ENCODE measurements at places on chromosomes 16 and 17.

- DNase-seq: peak; percentile 31
Observed at GRCh38 chr17:32504166-32504990, 17.6 kb downstream of the CDK5R1 start.

- DNase-seq: no peak
Observed at GRCh38 chr17:55742272-55743102, 8.4 kb upstream of the PCTP start.

GRCh38 chr17:57104461-57105175 lies 19.6 kb downstream of the AKAP1 start:
- peak; percentile 59 for DNase-seq

- no peak for DNase-seq
Observed at GRCh38 chr17:64178011-64178825, 48.3 kb upstream of the ERN1 start.

DNA sequence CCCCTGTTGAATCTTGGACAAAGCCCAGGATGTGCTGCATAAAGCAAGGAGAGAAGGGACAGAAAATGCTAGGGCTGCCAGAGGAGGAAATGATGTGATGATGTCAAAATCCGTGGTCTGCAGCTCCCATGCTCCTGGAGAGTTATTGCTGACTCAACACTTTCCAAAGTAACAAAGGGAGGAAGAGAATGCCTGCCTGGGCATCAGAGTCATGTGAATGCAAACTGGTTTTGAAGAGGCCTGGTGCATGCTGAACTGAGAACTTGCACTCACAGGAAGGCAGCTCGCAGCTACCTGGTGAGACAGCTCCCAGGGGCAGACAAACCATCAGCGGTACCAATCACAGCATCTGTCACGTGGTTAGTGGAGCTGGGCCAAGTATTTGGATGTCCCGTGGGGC lies 2.8 kb downstream of the MARVELD3 start:
- DNase-seq: no peak

DNA sequence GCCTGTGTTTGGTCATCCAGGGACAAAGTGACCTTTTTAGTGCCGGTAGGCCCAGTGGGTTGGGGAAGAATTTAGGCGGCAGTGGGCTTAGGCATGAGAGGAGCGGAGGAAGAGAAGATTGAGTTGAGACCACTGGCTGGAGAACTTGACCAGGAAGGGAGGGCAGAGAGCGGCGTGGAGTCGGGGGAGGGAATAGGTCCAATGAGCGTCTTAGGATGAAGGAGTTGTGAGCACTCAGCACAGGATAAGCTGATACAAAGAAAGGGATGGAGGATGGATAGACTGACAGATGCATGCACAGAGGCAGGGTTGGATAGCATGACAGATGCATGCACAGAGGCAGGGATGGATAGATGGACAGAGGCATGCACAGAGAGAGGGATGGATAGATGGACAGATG lies 8.0 kb downstream of the IL32 start:
- DNase-seq: no peak

- DNase-seq: no peak
Observed at GRCh38 chr16:74888232-74888862, 96.6 kb downstream of the WDR59 start.

- no peak for DNase-seq
Observed at GRCh38 chr16:10324210-10324609, 61.7 kb upstream of the ATF7IP2 start.

DNA sequence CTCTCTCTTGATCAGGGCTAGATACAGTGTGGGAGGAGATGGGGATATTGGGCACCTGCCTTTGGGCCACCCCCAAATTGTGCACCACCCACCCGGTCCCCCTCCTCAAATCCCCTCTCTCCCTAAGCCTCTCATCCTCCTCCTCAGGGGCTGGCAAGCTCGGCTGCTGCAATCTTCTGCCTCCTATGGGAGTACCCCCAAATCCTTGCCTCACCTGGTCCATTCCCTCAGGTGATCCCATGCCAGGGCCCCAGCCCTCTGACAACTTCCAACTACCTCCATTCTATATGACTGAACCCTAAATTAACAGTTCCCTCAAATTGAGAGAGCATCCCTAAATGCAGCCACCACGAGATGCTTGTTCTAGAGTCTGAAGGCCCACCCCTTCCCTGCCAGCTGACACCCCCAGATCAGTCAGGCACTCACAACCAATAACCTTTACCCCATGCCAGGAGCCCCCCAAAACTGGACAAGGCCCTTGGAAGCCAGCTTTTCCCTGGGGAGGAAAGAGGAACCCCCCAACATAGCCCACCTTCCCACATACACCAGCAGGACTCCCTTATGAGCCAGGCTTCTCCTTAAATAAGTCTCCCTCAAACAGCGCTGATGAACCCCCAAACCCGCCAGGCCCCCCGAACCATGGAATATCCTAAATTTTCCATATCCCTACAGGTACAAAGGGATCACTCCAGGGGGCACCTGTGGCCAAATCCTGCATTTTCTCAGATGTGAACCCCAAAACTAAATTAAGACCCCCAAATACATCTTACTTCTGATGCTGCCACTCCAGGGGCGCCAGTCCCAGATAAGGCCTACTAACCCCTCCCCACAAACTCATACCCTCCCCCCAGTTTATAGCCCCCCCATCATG lies 3.2 kb downstream of the DLG4 start:
- DNase-seq: no peak

DNA sequence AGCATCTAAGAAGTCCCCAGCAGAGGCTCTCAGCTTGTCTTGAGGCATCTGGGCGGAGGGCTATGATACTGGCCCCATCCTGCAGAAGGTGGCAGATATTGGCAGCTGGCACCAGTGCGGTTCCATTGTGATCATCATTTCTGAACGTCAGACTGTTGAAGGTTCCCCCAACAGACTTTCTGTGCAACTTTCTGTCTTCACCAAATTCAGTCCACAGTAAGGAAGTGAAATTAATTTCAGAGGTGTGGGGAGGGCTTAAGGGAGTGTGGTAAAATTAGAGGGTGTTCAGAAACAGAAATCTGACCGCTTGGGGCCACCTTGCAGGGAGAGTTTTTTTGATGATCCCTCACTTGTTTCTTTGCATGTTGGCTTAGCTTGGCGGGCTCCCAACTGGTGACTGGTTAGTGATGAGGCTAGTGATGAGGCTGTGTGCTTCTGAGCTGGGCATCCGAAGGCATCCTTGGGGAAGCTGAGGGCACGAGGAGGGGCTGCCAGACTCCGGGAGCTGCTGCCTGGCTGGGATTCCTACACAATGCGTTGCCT lies at the start of gene CIITA:
TSS of gene CIITA (plus strand) at position 404 of the 543 bp plus-strand sequence. CDS start at position 533, 129 bp downstream.
- DNase-seq: peak; percentile 7

DNA sequence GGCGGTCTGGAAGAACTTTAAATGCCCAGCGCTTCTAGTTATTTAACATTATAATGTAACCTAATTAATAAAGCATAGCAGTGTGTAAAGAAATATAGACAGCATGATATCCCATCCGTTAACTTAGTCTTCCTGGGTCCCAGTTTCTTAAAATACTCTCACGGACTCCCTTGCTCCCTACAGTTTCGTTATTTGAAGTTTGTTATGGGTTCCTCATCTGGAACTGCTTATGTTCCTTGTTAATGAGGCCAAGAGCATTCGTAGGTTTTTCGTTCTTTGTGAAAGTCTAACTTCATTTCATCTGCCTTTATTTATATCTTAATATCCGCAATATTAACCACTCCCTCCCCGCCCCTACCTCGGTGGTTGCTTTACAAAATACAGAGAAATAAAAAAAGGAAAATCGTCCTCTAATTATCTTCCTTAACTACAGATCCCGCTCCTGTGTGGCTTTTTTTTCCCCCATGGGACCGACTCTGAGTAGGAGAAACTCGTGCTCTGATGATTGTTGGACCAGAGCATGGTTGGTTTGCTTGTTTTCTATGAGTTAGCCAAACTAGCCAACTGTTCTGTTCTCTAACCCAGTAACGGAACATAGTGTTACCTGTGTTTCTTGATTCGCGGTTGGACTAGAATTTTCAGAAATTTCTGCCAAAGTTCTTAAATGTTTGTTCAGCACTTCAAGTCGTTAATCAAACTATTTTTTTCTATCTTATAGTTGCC lies 863 bp downstream of the ADPRM start:
- no peak for DNase-seq

DNA sequence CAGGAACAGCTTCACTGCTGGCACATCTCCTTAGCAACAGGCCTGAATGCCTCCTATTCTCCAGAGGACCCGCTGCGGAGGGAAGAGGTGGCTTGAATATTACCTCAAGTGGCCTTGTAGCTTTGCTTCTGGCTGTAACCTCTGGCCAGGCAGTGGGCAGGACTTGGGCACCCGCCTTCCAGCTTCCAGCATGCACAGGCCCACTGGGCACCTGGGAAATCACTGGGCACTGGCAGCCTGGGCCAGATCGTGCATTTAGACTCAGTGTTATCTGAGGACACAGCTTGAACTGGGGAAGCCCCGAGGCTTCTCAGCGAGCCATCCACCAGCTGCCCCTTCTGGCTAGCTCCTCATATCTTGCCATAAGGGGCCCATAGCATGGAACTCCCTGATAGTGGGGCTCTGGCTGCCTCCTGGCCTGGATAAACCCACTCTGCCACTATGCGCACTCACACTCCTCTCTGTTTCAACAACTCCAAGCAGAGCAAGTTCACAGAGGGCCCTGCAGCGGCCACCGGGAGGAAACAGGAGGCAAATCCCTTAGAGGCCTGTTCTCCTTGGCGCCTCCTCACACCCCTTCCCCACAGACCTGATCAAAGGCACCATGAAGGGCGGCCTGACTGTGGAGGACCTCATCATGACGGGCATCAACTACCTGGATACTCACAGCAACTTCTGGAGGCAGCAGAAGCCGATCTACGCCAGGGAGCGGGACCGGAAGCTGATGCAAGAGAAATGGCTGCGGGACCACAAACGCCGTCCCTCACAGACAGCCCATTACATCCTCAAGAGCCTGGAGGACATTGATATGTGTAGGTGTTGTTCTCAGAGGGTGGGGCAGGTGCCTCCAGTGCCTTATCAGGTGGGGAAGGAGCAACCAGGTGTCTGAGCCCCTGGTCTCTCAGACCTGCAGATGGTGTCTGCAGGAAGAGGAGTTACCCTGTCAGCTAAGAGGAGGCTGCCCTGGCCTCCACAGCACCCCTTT lies 7.8 kb downstream of the ODAD4 start:
- DNase-seq: no peak

GRCh38 chr16:81535679-81536360 lies 91.2 kb downstream of the CMIP start:
- DNase-seq: no peak

- DNase-seq: no peak
Observed at GRCh38 chr17:75313941-75314551, 24.8 kb upstream of the SLC25A19 start.

DNA sequence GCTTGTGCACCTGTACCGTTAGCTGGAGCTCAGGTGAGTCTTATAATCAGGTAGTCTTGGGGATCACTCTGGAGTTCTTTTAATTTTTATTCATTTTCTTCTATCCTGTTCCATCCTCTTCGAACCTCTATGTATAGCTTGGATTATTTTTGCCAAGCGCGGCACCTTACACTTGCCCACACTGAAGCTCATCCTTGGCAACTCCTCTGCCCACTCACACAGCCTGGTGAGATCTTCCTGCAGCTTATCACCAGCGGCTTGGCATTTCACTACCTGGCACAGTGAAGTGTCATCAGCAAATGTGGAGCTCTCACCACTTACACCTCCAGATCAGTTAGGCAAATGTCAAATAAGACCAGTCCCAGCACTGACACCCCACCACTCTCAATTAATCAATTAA lies 116.7 kb downstream of the CACNG3 start:
- no peak for DNase-seq

DNA sequence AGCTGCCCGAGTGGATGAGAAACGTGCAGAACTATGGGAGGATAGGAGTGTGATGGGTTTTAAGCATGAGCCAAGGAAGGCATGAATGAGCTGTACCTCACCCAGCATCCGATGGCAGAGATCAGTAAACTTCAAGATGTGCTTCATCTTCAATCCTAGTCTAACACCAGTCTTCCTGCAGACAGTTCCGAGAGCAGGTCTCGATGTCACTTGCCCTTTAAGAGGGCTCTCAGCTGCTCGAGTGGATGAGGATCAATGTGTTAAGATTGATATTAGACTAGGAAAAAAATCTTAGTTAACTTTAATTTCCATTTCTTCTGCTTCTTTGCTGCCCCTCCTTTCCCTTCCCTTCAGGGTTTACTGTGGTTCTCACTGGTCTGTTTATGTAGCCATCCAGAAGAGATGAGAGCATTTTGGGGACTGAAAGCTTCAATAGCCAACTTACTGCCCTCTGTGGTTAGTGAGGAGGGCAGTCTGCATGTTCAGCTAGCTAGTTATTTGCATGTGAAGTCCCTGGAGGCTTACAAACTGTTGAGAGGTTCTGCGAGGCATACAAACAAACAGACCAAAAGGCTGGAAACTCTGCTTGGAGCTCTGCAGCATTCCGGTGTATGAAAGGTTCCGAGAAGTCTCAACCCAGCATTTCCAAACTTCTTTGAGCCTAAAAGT lies 15.3 kb downstream of the KLHL36 start:
- no peak for DNase-seq

GRCh38 chr16:57349212-57350031 lies 9.2 kb upstream of the CCL22 start:
- DNase-seq: no peak

GRCh38 chr16:71746442-71747046 lies 22.0 kb upstream of the PHLPP2 start:
- DNase-seq: no peak

DNA sequence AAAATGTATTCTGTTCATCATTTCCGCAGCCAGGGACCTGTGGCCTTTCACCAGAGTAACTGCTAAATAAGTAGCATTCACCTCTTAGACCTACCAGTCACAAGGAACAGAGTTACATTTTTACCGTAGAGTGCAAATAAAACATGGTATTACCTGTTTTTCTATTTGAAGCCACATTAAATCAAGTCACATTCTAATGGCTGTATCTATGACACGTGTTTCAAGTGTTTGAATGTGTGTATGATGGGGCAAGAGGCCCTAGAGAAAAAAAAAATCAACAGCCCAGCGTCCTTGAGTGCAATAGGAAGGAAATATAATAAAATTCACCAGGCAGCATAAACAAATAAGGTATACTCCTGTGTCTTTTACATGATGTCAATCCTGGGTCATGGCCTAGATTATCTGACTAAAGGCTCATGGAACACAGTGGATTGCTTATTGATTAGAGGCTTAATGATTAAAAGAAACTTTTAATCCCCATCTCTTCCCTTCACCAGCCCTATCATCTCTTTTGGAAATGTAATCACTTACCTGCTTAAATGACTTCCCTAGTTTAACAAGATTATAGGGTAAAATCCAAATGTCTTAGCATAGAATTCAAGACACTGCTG lies 168.7 kb upstream of the CDH5 start:
- no peak for DNase-seq

- no peak for DNase-seq
Observed at GRCh38 chr16:16997349-16997748, 473.4 kb downstream of the XYLT1 start.

DNA sequence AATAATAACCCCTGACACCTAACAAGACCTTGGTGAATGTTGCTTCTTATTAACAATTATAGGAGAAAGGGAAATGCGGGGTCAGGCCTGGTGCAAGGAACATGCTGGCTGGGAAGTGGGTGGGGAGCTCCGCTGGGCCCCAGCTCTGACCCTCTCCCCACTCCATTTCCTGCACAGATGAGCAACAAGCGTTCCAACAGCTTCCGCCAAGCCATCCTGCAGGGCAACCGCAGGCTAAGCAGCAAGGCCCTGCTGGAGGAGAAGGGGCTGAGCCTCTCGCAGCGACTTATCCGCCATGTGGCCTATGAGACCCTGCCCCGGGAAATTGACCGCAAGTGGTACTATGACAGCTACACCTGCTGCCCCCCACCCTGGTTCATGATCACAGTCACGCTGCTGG lies 23.0 kb downstream of the RHBDL3 start:
- no peak for DNase-seq
